ENCODE measurements at places on chromosomes 16 and 17.

- DNase-seq = no peak
Observed at GRCh38 chr17:44097110-44097958, 26.1 kb downstream of the HDAC5 start.

GRCh38 chr16:86384263-86384649, 126.1 kb upstream of the FOXF1 start:
- DNase-seq = no peak

- no peak for DNase-seq
Observed at GRCh38 chr17:18021372-18021771, 17.6 kb downstream of the ATPAF2 start.

DNA sequence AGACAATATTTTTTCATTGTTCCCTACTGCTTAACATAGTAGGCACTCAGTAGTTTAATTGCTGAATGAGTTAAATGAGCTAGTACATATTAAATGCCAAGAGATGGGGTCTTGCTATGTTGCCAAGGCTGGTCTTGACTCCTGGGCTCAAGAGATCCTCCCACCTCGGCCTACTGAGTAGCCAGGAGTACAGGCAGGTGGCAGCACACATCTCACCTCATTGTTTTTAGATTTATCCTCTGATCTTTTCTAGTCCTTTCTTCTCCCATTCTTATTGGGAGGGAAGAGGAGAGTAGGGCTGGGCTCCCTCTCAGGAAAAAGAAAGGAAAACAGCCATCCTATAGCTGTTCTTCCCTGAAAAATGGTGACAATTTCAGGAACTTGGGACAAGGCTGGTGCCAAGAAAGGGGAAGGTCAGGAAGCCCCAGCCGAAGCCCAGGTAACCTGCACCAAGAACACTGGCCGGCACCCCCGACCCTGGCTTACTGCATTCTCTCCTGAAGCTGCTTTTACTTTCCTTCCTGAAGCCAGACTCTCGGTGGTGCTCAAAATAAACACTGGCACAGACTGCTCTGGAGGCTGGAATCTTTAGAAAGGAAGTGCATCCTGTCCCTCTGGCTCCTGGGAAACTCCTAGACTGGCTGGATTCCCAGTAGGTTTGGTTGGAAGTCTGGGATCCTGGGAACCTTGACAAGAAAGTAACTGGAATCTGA, 2.7 kb downstream of the TNFAIP1 start:
- no peak for DNase-seq

DNA sequence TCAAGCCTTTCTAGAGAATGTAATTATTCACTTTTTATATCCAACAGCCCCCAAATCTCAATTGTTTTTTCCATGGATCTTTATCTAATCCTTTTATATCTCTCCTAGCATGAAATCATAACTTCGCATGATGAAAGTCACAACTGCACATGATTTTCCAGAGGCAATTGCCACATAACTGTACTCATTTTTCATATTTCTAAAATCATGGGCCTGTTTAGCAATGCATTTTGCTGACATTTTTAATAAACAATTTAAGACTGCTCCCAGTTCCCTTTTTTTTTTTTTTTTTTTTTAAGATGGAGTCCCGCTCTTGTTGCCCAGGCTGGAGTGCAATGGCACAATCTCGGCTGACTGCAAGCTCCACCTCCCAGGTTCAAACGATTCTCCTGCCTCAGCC, 83.5 kb downstream of the VMP1 start:
- no peak for DNase-seq

DNA sequence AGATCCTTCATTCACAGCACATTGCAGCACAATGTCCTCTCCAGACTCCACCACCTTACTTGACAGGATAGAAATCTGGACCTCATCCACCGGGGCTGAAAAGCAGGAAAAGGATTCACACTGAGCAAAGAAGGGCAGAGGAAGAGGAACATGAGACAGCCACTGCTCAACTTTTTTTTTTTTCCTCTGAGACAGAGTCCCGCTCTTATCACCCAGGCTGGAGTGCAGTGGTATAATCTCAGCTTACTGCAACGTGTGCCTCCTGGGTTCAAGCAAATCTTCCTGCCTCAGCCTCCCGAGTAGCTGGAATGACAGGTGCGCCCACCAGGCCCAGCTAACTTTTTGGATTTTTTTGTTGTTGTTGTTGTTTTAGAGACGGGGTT, 34.4 kb downstream of the PECAM1 start:
- no peak for DNase-seq

GRCh38 chr17:82440469-82440981, 10.0 kb downstream of the CYBC1 start:
- DNase-seq = peak; percentile 22

GRCh38 chr17:65072660-65073071, 16.1 kb upstream of the GNA13 start:
- no peak for DNase-seq

- DNase-seq = no peak
Observed at GRCh38 chr16:79372503-79373184, 227.9 kb downstream of the MAF start.

DNA sequence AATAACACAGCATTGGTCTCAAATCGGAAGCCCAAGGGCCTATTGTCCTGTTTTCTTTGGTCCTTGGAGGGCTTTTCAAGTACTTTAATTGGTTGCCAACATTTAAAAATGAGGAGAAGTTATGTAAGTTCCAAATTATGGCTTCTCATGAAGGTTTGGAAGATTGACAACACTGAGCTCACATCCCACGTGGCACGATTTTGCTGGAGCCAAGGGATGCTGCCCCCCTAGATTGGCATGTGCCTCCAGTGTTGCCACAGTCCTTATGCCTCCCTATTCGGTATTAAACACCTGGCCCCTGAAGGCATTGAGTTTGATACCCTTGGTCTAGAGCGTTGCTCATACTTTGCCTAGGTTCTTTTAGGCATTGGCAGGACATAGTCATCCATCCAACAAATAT, 108.0 kb downstream of the ZNF18 start:
- no peak for DNase-seq

- no peak for DNase-seq
Observed at GRCh38 chr17:7589891-7590691, at the start of gene SOX15. Gene SOX15 (minus strand): TSS chr17:7590094. CDS start chr17:7589676, 418 bp downstream.

DNA sequence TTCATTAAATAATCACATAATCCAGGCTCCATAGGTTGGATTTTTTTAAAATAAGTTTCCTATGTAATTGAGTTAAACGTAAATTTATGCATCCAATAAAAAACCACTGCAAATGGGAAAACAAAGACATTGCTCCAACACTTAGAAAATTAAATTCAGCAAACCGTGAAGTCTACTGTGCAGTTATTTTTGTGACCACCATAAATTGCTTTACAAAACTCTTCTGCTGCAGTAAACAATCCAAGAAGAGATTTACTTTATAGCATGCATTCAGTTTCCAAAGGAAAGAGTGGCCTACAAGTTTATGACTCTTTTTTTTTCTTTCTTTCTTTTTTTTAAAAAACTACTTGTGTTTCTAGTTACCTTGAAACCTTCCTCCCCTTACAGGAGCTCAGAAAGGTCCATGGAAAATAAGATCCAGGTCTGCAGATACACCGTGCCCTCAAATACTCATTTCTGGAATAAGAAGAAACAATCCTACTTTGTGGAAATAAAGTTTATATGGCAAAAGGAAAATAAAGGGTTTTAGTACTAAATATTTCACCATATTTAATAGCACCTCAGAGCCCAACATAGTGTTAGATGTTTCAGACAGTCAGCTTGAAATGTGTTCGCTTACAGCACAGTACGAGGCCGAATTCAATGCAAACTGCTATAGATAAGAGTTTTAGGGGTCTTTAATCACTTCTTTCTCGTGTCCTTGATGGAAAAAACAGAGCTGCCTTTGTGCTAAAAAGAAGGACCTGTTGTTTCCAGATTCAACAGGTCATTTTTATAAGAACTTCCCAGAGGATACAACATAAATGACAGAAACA, 3.2 kb downstream of the HS3ST3A1 start:
- DNase-seq = no peak

DNA sequence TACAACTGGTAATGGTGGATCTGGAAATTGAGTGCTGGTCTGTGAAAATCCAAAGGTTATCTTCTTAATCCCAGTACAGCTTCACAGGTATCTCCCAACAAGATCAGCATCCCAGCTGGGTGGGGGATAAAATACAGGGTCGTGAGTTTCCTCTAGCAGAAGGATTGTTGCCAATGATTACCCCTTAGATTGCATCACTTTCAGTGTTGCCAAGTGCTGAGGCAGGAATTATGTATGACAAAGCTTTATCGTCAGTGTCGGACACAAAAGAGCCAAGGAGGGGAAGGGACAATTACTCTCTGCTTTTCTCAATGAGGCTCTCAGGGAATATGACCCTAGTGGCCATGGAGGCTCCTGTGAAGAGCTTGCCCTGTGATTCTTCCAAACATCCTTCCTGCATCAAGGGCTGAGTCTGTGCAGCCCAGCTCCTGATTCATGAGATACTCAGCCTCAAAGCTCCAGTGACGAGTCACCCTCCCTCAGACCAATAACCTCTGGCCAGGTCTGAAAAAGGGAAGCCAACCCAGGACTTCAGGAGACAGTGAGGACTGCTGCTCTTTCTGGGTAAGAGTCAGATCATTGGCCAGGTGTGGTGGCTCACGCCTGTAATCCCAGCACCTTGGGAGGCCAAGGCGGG, 15.0 kb downstream of the OR1F1 start:
- DNase-seq = no peak

GRCh38 chr16:86892509-86892908, 314.2 kb downstream of the FOXL1 start:
- DNase-seq = no peak

DNA sequence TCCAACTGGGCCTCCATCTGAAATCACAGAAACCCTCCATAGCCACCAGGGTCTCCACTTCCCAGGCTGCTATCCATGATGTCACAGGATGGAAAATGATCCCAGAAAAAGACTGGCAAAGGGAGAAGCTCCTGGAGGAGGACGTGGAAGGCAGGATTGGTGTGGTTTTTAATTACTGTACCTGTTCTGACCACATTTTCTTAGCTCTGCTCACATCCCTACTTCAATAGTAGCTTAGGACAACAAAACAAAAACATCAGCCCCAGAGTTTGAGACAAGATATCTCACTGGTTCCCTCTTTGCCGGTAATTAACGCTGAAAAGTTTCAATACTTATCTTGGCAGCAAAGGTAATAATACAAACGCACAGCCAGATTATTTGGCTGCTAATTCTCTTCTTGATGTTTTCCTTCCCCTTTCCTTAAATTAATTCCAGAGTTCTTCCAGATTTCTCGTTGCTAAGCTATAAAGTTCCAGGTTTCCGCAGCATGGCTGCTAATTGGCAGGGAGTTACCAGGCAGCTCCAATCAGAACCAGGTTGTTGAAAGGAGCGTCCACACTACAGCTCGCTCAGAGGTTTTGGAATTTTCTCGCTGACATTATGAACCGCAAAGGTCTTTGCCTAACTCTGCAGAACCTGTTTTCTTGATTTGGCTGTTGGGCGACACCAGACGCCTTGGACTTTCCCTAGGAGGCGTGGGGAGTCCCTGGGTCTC, 263.4 kb downstream of the MRTFB start:
- DNase-seq = no peak

- DNase-seq = no peak
Observed at GRCh38 chr17:61317779-61318178, 81.9 kb upstream of the TBX2 start.

DNA sequence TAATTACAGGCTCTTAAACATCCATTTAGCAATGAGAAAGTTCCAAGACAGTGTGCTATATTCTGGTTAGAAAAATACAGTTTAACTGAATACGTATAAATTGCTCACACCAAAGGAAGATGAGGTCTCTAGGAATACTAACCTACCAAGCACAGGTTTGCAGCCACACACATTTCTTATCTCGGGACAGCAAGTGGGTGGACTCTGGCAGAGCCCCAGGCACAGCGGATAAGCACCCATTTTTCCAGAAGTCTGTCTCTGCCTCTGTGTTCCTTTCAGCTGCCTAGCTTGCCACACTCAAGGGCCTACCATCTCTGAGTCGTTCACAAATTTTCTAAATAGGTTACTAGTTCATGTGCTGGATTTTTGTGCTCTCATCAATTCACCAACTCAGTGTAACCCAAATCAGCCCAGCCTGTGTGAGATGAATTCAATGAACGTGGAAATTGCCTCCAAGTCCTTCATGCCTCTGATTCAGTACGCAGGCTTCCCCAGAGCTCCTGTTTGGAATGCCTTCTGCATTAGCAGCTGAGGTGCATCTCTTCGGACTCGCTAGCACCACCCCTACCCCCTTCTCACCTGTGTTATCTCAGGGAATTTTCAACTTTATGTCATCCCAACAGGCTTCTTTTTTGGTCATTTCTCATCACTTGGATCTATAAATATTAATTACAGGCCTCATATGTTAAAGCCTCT, 581.0 kb upstream of the CDH11 start:
- DNase-seq = no peak

DNA sequence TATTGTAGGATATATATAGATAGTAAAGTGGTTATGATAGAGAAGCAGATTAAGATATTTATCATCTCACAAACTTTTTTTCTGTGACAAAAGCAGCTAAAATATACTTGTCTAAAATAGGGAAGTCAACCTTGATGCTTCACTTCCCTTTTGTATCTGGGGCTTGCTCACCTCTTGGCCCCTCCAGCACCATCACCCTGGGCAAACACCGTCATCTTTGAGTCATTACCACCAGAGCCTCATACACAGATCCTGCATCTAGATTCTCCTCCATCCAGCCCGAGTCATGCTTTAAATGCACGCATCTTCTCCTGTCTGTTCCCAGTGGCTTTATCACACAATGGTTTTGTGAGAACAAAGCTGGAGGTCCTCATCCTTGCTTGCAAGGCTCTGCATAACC, 1062.7 kb upstream of the EEF2KMT start:
- no peak for DNase-seq

DNA sequence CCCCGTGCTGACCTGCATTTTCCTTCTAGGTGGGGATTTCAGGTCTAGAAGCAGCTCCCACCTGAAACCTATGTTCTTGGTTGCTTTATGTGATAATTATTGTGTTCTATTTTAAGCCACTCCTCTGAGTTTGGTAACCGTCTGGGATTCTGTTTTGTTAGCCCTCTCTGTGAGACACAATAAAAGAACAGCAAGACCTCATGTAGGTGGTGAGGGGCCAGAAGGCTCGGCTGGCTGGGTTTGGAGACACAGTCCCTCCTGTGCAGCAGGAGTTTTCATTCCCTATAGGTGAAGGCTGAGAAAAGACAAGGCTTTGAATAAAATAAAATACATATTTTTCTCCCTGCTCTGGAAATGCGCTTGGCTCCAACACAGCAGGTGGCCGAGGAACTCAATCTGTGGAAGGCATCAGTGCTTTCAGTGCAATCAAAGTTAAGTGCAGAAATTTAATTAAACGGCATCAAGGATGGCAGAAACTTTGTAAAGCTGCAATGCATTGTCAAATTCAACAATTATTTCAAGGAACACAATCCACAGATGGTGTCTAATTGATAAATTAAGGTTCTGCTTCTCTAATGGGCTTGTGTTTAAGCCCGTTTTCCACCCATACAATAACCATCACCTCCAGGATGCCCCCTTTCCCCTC, 107.8 kb downstream of the MSI2 start:
- DNase-seq = no peak

GRCh38 chr17:15095935-15096334, 169.2 kb downstream of the PMP22 start:
- DNase-seq = no peak

DNA sequence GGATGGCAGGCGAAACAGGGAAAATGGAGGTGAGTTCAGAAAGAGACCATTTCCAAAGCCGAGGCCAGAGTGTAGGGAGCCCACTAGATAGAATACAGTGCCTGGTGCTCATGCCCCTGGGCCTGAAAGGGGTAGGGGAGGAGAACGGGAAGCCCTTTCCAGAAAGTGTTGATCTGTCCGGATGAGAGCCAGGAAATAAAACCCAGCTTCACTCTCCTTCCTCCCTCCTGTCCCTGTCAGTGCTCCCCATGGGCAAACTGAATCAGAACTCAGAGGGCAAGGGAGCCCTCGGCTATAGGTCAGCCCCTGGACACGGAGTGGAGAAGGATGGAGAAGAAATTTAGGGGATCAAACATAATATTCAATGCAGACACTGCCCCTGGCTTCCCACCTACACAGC, 57.7 kb upstream of the RPL38 start:
- no peak for DNase-seq
